GM12892 (cell line): ENCODE measurements at places on chromosomes 12 and 14.

DNA sequence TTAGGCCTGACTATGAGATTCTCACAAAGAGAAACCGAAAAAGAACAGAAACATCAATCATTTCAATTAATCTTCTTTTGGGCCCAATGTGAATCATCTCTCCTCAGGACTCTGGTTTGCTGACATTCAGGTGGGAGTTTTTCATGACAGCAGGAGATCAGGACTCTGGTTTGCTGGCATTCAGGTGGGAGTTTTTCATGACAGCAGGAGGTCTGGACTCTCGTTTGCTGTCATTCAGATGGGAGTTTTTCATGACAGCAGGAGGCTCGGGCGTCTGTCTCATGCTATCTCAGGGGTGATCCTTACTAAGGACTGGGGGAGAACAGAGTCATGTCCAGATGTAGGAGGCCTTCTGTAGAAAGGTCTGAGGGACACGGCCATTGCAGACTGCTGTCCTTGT is 40.1 kb upstream of the PARP11 start:
- DNase-seq = no peak

- DNase-seq = no peak
These were observed 75.3 kb upstream of the OR4E1 start for GRCh38 chr14:21748869-21749303.

GRCh38 chr12:122884860-122885259 is 11.1 kb downstream of the VPS37B start:
- no peak for DNase-seq

GRCh38 chr12:108701779-108702441 is 29.4 kb downstream of the CORO1C start:
- DNase-seq = no peak

DNA sequence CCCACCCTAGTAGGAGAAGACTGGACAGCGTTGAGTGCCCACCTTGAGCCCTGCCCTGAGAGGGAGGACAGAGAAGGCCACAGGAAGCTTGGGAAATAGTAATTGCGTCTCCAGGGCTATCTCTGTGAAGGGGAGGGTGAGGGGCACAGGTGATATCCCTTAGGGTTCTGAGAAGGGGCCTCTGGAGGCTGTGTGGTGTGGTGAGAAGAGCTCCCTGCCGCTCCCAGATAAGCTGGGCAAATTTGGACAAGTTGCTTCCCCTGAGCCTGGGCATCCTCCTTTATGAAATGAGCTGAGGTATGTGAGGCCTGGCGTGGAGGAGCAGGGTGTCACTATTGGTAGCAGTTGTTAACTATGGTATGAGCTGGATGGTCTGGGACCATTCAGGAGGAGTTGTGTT is 23.5 kb upstream of the LRP1-AS start:
- no peak for DNase-seq

GRCh38 chr14:104462651-104463630 is 116.6 kb upstream of the C14orf180 start:
- no peak for DNase-seq

DNA sequence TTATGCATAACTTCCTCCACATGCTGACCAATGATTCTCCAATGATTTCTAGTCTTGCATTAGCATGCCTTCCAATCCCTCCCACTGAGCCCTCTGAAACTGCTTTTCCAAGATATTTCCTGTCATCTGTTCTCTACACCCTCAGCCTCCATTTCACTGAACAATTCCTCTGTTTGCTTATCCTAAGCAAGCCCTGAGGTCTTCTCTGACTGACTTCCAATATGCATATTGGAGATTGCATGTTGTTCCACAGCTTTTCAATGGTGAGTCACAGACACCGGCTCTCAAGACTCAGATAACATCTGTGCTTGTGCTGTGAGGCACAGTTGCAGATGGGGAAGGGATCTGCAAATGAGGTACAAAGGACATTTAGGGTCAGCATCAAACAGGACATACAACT is 141.0 kb downstream of the SLC16A7 start:
- no peak for DNase-seq

GRCh38 chr12:40063414-40063813 is 42.5 kb downstream of the SLC2A13 start:
- DNase-seq = no peak

DNA sequence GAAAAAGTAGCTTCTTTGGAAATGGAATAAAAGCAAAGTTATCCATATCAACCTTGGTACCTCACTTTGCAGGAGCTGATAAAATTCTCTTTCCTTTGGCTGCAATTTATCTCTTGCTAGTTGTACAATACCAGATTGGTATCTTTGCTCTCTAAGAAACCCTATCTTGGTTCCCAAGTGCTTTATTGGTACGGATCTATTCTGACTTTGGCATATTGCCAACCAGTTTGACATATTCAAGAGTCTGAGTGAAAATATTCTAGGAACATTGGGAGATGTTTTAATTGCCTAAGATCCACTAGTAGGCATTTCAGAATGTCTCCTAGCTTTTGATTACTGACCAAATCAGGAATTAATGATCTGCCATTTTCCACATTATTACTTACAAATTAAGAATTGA is 167.2 kb upstream of the ATP2B1 start:
- no peak for DNase-seq

- no peak for DNase-seq
These were observed 71.7 kb downstream of the HMGA2 start for GRCh38 chr12:65895759-65896656.

- DNase-seq = no peak
These were observed 351.3 kb downstream of the BCAT1 start for GRCh38 chr12:24597580-24597979.

GRCh38 chr12:67068204-67068731 is 200.9 kb upstream of the CAND1 start:
- DNase-seq = no peak

- no peak for DNase-seq
These were observed 207.9 kb downstream of the SLC16A7 start for GRCh38 chr12:59803735-59804134.

DNA sequence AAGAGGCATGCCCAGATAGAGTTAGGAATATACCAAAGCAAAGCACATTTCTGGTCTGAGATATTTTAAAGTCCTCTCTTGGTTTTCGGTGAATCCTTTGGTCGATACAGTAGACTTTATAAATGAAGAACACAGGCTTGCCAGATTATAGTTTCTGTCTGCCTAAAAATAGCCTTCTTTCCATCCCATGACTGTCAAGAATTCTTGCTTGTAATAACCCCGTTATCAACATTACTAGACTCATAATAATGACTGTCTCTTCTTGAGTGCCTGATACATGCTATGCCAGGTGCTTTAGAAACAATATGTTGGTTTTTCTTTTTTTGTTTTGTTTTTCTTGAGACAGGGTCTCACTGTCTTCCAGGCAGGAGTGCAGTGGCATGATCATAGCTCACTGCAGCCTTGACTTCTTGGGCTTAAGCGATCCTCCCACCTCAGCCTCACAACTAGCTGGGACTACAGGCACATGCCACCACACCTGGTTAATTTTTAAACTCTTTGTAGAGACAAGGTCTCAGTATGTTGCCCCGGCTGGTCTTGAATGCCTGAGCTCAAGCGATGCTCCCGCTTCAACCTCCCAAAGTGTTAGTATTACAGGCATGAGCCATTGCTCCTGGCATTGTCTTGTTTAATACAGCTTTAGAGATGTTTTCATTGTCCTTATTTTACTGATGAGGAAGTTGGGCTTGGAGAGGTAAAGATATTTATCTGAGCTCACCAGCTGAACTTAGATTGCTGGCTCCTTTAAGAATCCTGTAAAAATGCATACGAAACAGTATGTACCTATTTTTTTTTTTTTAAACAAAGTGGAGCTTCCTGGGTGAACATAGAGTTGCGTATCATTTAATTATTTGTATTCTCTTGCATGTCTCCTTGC is 30.4 kb downstream of the CHST11 start:
- DNase-seq = no peak

- peak; percentile 20 for DNase-seq
These were observed 28.0 kb downstream of the VPS37B start for GRCh38 chr12:122867691-122868461.
